ENCODE measurements at places on chromosomes 16 and 17. TPM values are rescaled to one million over a fixed set of nuclear protein-coding genes. Genes with fewer than 3 reads are reported as not detected.

Gene CCL18
- total RNA-seq = not detected

DNA sequence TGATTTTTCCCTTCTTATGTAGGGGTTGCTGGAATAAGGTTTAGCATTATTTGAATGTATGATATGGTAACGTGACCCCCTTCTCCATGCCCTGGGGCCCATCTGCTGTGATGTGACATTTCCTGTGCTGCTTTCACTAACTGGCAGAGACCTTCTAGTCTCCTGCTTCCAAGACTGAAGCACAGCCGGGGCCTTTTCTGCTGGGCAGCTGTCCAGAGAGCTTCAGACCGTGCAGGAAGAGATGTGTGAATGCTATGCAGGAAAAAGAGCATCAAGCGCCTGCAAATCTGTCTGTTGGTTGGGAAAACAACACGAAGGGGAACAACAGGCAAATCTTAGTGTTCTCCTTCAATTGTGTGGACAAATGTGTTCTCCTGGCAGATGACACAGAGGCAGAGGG lies 128.5 kb downstream of the SPACA3 start:
- DNase-seq = no peak

DNA sequence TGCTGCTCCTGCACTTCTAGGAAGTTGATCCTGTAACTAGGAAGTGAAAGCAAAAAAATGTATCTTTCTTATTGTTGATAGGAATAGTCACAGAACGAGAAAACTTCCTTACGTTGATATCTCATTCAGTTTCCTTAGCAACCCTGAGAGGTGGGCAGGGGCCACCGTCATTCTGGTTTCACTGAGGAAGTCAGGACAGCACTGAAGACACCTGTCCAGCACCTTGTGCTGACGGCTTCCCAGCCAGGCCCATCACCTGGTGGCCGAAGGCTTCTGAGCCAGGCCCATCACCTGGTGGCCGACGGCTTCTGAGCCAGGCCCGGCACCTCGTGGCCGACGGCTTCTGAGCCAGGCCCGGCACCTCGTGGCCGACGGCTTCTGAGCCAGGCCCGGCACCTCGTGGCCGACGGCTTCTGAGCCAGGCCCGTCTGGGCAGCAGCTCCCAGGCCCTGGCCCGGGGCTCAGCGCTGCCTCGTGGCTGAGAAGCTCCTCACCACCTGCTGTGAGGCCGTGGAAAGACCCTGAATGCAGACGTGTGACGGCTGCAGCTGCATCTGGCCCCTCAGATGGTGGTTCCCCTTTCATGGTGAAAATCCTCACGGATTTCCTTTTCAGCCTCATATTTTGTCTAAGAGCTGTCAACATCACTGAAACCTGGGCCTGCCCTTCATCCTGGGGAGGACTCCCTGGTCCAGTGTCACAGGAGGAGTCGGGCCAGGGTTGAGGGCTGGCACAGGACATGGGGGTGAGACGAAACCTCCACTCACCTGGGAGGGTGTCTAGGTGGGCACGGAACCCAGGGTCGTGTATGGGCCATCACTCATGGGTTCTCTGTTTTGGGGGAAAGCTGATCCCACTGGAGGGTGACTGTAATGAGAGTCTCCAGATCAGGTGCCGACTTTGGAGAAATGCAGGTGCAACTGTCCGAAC lies 33.0 kb upstream of the ZNF750 start:
- no peak for DNase-seq

DNA sequence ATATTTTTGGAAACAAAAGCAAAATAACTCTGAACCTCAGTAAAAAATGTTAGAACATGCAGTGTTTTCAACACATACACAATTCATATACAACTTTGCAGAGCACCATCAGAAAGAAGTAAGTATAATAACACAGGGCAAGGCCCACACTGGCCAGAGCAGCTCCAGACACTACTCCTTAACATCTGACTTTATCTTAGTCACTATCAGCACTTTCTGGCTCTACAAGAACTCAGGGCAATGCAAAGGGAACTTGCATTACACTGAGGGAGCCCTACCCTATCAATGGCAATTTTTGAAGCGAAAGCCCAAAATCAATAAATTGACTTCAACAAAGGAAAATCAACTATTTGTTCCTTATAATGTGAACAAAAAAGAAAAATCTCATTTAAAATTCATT lies 16.5 kb downstream of the RNF157 start:
- no peak for DNase-seq

Data from activated T-helper 1 cell treated with anti-CD3 and anti-CD28 coated beads, Interleukin-12 subunit alpha, Interleukin-12 subunit beta, Interleukin-2, Interleukin-4 antibody, amounts not matched to agents 30 ng/mL and 10 ng/mL and 1 ng/mL, durations not matched to agents 14 hours and 24 hours and 36 hours (primary cell).